ENCODE measurements at places on chromosomes 2 and 18.

GRCh38 chr2:36965751-36966369 is 476 bp downstream of the STRN start:
- peak; percentile 59 for DNase-seq

DNA sequence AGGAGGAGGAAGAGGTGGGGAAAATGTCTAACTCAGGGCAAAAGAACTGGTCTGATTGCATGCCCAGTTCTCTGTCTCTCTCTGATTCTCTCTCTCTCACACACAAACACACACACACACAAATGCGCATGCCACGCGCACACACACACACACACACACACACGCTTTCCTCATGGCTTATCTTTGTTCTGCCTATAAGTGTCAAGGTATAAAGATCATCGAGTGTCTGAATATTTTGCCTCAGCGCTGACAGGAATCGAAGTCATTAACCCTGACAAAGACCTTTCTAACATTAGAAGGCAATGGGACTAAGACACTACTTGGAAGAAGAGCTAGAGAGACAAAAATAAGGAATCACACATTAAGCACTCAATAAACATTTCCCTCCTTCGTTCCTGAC is 497.1 kb upstream of the KLHL29 start:
- no peak for DNase-seq

DNA sequence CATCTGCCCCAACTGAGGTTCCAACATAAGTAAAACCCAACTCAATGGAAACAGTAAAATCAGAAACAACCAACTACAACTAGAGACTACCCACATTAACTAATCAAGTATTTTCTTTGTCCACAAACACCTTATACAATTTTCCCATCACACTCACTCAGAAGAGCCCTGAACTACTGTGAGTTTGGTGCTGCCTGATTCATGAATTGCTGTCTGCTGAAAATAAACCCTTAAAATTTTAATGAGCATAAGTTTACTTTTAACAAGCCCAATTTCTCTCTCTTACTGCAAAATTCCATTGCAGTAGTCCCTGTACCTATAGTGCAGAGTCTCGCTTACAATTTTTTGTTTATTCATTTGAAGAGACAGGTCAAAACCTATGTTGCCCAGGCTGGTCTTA is 203.9 kb downstream of the NBAS start:
- no peak for DNase-seq

- no peak for DNase-seq
These were observed 24.1 kb upstream of the FZD7 start for GRCh38 chr2:202009581-202009980.

DNA sequence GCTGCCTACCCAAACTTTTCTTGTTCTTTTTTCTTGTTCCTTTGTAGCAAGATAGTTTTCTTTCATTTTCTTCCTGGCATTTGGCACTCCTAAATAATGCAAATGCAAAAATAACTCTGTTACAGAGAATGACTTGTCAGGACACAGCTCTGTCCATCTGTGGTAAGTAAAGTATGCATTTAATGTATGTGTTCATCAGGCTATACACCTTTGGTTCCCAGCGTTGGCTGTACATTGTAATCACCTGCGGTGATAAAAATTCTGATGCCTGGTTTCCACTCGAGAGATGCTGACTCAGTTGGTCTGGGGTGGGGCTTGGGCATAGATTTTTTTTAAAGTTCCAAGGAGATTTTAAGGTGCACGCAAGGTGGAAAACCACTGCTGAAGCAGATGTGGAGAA is at the start of gene SERPINB13:
SERPINB13 (plus strand) TSS at position 378 of the 400 bp plus-strand sequence. CDS start 1,325 bp downstream, outside the sequence.
- DNase-seq = no peak

GRCh38 chr2:85662899-85663593 is 5.0 kb downstream of the SFTPB start:
- DNase-seq = no peak

DNA sequence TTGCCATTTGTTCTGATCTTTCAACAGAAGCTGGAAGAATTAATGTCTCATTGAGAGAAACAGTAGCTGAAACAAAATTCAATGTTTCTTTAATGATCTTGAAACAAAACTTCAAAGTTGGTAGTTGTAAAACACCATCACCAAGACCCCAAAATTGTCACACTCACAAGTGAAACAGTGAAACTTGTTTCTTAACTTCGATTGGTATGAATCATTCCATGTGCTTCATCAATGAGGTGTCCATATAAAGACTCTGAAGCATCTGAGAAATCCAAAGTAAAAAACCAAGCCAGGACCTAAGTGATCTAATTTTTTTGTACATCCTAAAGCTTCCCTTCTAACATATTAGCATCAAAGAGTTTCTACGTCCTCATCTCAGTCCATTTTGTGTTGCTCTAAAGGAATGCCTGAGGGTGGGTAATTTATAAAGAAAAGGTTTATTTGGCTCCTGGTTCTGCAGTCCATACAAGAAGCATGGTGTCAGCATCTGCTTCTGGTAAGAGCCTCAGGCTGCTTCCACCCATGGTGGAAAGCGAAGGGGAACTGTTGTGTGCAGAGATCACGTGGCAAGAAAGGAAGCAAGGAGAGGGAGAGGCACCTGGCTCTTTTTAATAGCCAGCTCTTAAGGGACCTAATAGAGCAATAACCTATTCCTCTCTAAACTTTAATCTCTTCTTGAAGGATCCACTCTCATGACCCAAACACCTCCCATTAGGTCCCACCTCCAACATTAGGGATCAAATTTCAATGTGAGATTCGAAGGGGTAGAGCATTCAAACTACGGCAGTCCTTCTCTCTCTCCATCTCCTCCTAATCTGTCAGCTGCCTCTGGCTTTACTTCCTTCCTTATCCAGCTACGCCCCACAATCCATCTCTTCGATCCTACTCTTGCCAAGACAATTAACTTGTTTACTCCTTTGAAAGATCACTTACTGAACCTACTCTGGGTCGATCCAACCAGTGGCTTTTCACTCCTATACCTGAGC is 20.7 kb upstream of the TLK1 start:
- DNase-seq = no peak

- no peak for DNase-seq
These were observed 44.9 kb upstream of the SNTG2 start for GRCh38 chr2:905833-906140.

- DNase-seq = no peak
These were observed 70.3 kb upstream of the ZSWIM2 start for GRCh38 chr2:186919296-186919695.

DNA sequence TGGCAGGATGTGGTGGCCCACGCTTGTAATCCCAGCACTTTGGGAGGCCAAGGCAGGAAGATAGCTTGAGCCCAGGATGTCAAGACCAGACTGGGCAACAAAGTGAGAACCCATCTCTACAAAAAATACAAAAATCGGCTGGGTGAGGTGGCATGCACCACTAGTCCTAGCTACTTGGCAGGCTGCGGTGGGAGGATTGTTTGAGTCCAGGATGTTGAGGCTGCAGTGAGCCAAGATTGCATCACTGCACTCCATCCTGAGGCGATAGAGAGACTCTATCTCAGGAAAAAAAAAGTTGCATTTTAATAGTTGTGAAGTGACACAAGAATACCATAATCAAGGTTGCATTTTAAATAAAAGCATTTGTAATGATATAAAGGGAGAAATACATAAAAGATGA is 124.1 kb upstream of the SLC38A11 start:
- no peak for DNase-seq

DNA sequence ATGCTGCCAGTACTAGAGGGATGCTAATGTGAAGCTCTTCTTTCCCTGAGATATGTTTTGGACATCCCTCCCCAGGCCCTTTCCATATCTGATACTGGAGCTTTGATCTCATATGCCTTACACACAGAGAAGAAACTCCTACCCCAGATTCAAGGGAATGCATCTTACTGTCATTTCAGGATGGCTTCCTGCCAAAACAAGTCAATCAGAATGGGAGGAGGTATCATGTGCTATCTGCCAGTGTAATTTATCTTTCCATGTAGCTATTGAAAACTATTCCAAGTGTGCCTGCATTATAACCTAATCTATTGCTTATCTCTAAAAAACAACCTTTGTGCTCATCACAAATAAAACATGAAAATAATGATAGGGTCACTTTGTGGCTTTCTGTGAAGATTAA is 269.9 kb upstream of the SETBP1 start:
- DNase-seq = no peak

DNA sequence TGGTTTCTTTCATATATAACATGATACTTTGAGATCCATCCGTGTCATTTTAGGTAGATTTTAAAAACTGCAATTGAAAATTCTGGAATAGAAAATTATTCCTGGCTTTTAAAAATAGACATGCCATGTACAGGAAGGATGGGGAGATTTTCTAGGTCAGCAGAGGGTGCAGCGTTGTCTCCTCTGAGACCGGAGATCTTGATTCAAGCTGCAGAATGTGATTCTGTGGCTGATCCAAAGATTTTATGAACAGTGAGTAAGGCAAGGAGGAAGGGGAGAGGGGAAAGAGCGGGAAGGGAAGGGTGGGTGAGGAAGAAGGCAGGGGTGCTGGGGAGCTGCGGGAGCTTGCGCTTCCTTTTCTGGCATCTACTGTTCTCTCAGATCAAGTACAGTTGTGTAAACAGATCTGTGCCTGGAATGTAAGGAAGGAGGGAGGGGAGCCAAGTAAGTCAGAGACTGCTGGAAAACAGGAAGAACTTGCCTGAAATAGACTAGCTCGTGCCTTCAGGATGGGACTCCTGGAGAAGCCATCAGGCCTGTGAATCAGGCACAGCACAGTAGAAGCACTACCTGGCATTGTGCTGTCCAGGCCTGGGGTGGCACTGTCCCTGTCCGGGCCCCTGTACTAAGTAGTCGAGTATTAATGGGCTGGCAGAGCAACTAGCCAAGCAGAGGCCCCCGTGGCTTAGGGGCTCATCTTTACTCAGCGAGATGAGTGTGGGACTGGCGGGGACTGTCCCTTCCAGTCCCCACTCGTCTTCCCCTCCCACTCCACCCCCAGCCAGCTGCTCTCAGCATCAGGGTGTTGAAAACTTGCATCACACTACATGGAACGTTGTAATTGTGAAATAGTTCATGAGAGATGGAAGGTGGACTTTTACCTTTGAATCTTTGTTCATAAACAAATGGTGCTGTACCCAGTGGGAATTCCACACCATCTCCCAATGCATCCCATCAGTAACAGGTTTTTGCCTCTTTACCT is 163.5 kb downstream of the UXS1 start:
- no peak for DNase-seq

DNA sequence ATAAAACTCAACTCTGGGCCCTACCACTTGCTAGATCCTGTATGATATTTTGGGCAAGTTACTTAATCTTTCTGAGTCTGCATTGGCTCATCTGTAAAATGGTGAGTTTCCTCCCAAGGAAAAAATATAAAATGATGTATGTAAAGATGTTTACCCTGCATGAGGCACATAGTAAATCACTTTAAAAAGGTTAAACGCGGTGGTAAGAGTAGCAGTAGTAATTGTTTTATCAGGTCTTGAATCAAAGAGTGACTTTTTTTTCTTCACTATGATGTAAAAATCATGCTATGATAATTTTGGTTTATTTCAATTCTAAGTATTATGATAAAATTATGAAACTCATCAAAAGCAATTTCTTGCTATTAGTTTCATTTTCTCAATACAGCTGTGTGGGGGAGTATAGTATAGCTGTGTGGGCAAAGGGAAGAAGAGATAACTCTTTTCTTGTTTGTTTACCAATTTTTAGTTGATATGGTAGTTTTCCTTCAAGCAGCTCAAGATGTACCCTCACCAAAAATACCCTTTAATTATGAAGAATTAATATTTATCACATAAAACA is 10.7 kb downstream of the ARHGAP15 start:
- DNase-seq = no peak

DNA sequence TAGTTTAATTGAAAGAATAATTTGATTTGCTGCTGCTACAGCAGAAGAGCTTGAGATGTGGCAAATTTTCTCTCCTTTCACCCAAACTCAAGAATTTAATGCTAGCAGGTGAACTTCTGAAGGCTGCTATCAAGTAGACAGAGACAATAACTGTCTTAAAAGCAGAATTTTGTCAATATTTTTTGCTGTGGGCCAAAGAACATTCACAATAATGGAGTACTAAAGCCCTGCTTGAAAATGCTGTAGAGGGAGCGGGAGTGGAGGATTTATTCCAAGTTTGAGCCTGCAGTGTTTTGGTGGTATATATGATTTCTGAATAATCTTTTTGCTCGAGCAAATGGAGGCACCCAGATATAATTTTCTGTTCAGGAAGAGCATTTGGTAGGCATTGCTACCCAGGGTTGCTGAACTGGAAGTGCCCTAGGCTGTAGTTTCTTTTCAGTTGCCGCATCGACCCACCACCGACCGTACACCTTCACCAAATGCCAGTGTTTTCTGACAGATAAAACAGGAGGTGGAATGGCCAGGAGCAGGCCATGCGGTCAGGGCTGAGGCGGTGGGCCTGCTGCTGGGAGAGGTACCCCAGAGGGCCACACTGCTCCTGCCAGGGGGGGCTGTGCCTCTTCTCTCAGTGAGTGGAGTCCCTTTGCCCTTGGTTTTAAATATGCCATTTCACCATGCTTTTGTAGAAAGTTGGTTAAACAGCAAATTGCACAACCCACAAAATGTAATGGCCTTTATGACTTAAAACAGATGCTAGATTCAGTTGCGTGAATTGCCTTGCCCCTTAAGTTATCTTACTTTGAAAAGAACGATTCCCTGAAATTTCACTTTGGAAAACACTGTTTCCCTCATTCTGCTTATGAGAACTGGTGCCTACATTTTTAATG is 36.4 kb downstream of the TSHZ1 start:
- DNase-seq = no peak

GRCh38 chr18:61551586-61551985 is 218.4 kb downstream of the CDH20 start:
- DNase-seq = peak; percentile 65

DNA sequence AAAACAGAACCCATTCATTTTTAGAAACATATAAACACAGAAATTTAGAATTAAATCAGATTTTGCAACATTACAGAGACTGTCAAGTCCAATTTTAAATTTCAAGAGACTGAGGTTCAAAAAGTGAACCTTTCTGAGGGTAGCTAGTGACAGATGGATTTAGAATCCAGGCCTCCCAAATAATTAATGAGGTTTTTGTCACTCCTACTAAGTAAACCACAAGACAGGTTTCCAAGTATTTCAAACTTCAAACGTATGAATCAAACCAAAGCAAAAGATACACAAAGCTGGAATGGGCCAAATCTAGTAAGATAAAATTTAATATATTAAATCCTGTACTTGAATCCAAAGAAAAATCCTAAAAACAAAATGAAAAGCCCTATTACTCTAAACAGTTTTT is 25.3 kb downstream of the PPP4R3B start:
- no peak for DNase-seq

GRCh38 chr2:217617616-217618022 is 385.2 kb downstream of the TNS1 start:
- no peak for DNase-seq

GRCh38 chr2:36695746-36696415 is 626 bp upstream of the VIT start:
- DNase-seq = no peak

All from neuronal stem cell (in vitro differentiated cells).